Esophagus squamous epithelium (tissue), 5 donors: ENCODE measurements at places on chromosomes 3 and 15.

- no peak for DNase-seq
Observed at GRCh38 chr15:101328001-101328400, 33.0 kb upstream of the SNRPA1 start.

- no peak for DNase-seq
Observed at GRCh38 chr3:135261214-135261775, 466.2 kb downstream of the EPHB1 start.

DNA sequence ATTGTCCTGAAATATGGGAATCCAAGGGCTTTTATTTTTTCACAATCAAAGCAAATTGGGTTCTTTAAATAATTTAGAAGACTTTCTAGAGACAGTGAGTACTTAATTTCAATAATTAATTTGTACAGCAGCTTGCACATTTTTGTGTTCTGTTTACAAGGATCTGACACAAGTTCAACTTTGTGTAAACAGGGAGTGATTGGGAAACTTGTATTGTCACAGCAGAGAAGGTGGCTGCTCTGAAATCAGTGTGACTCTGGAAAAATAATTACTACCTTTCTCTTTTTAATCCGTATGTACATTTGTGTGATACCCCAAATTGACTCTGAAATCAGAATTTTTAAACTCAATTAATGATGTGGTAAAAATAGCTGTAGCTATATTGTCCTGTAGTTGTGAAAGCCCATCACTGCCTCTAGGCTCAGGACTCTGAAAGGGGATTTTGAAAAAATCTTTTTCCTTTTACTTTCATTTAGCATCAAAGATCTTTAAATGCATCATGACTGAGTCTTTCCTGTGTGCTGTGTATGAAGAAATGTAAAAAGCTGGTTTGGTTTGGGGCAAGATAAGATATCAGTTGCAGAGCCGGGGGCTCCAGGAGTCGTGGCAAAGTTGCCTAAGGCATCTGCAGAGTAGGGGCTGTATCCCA, 45.1 kb downstream of the MFSD1 start:
- no peak for DNase-seq

DNA sequence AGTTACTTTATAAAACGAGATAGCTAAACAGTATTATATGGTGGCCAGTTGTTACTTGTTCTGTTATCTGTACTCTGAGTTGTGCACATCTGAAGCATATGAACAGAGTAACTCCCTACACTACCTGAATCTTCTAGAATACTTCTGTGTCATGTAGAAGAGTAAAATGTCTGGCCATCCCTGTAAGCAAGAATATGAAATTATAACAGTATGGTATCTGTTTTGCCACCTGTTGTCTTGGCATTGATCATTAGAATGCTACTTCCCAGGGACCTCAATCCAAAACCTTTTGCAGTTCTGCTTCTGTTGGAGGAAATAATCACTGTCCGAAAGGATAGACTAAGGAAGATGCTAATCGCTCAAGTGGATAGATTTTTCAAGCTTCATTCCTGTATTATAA, 1.9 kb downstream of the TEX9 start:
- DNase-seq: no peak

- no peak for DNase-seq
Observed at GRCh38 chr3:185561958-185562357, 9.6 kb upstream of the LIPH start.

DNA sequence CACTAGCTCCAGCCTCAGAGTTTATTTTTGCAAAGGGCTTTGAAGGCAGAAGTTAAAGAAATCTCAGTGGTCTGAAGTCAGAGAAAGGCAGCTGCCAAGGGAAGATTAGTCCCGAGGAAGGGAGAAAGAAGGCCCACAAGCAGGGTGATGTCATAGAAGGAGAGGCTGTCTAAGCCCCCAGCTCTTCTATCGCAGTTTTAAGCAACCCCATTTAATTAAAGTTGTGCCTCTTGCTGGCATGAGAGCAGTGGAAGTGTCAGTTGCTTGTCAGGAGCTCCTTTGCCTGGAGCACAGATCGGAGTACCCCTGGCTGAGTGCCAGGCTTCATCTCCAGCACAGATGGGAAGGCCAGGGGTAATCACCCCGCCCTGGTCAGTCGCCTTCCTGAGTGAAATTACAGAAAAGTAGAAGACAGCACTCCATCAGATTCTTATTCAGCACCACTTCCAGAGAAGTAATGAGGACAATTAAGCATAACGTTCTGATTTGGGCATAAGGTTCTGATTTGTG, 530.7 kb downstream of the EPHB1 start:
- DNase-seq: no peak

DNA sequence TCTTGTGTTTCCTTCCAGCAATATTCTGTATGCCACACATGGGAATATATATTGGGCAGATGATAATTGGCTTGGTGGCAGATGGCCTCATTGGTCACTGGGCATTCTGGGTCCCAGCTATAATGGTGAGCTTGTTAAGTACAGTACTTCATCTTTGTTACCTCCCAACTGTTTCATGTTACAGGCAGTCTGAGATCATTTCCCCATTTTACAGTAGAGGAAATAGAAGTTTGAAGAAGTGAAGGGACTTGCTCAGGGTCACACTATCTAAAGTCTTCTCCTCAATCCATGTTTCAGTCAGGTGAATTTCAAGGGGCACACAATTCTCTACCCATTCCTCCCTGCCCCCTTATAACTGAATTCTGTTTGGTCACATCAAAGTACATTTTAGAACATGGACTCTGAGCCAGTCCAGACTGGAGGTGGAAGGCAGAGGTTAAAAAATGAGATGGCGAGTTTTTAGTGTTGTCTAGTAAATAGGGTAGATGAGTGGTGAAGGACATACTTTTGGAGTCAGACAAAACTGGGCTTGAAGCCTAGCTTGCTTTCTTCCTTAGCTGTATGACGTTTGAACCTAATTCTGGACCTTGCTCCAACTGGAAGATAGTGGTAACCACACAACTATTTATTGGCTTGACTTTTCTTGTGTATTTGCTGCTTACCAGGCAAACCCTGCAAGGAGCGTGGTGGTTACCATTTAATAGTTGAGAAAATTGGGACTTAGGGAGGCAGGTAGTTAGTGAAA, 2.5 kb downstream of the EEFSEC start:
- no peak for DNase-seq

- DNase-seq: no peak
Observed at GRCh38 chr3:143172795-143173145, 53.2 kb downstream of the CHST2 start.

DNA sequence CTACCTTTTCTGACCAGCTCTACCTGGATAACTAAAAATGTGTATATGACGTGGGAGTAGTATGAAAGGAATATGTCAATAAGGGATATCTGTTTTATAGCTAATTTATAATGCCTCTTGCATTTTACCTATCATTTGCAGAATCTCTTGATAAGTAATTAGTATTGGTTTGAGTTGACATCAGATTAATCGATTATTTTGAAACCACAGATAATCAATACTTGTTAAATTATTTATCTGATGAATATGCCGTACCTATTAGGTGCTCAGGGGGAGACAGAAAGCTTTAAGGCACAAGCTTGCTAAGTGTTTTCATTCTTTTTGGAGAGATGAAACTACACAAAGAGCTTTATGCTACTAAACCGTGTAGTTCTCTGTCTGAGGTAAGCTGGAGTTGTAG, 24.3 kb downstream of the NR1D2 start:
- no peak for DNase-seq

GRCh38 chr3:192935441-192935840, 17.8 kb upstream of the MB21D2 start:
- no peak for DNase-seq

DNA sequence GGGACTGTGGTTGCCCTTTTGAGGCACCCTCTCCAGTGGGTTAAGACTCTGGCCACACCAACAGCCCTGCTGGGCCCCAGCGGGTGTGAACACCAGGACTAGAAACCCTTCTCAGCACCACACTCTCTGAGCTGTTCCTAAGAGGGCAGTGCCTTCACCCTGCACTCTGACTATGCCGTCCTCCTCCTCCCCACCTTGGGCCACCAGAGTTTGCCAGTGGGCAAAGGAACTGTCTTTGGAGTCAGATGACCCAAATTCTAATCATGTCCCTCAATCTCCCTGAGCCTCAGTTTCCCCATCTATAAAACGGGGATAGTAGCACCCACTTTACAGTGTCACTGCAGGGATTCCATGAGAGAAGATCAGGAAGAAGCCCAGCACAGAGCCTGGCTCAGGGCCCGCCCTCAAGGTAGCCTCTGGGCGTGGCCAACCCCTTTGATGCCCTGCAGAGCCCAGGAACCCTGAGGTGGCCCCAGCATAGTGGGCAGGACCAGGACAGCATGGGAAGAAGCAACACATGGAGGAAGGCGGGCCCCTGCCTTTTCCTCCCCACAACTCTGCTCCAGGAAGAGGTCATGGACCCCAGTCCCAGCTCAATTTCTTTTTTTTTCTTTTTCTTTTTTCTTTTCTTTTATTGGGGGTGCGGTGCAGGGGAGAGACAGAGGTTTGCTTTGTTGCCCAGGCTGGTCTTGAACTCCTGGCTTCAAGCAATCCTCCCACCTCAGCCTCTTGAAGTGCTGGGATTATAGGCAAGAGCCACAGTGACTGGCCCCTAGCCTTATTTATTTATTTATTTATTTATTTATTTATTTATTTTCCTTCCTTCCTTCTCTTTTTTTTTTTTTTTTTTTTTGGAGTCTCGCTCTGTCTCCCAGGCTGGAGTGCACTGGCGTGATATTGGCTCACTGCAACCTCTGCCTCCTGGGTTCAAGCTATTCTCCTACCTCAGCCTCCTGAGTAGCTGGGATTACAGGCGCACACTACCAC, 115.7 kb upstream of the LINGO1 start:
- no peak for DNase-seq

GRCh38 chr3:152365766-152366593, 97.3 kb downstream of the MBNL1 start:
- no peak for DNase-seq

DNA sequence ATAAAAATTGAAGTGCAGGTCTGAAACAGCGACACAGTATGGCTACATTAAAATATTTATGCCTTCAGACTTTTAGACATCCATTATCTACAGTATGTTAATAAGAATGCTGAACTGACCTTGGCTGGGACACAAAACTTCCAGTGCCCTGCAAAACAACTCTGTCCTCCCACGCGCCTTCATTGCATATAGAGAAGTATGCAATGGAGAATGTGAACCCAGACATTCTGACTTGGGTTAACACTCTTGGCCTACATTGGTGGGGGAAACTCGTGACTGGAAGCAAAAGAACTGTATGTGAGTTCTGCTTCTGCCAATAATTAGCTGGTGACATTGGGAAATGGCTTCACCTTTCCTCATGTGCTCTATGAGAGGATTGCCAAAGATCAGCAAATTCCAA, 110.5 kb upstream of the SLC24A5 start:
- no peak for DNase-seq

GRCh38 chr3:13712682-13713180, 163.8 kb downstream of the FBLN2 start:
- no peak for DNase-seq

- DNase-seq: no peak
Observed at GRCh38 chr3:51549311-51549710, 10.8 kb downstream of the RAD54L2 start.

DNA sequence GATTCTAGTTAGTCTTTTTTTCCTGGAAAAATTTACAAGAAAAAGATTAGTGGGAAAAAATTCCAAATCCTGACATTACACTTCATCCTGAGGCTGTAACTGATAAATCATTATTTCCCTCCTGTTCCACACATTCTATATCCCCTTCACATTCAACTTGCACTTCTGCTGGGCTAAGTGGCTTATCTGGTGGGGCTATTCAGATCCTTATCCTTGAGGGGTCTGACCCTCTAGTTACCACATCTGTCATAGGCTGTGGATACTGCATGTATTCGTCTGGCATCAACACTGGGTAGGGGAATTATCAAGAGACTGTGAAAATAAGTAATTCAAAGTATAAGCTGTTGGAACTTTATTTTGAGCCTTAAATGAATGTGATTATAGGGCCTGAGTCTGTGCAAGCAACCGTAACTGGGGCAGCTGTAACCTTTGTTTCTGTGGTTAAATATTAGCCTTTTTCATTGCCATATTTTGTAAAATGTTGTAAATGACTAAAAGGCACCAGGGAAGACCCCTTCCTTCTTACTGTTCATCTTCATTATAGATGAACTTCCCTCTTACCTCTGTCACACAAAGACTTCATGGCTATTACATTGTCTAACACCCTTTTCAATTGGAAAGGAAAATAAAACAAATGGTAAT, 28.0 kb upstream of the TEX9 start:
- no peak for DNase-seq

GRCh38 chr3:129942296-129942695, 32.2 kb upstream of the TRH start:
- no peak for DNase-seq

- DNase-seq: no peak
Observed at GRCh38 chr15:48478581-48478980, 147.4 kb downstream of the DUT start.

- DNase-seq: no peak
Observed at GRCh38 chr3:123286308-123287023, 84.7 kb downstream of the SEC22A start.

DNA sequence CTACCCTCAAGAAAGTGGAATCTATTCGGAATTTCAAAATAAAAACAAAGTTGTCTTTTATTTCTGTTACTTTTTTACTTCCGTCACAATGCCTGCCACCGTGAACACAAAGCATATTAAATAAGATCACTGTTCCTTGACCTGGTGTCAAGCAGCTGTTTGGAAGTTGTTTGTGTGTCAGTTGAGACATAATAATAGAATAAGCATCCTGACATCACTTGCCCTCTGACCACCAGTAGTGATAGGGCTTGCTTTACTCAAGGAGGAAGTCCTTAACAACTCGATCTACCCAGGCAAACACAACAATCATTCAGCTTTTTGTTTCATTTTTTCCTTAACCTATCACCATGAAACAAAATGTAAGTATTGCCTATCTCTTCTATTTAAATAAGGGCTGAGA, 454.4 kb upstream of the RASGRP1 start:
- DNase-seq: no peak

DNA sequence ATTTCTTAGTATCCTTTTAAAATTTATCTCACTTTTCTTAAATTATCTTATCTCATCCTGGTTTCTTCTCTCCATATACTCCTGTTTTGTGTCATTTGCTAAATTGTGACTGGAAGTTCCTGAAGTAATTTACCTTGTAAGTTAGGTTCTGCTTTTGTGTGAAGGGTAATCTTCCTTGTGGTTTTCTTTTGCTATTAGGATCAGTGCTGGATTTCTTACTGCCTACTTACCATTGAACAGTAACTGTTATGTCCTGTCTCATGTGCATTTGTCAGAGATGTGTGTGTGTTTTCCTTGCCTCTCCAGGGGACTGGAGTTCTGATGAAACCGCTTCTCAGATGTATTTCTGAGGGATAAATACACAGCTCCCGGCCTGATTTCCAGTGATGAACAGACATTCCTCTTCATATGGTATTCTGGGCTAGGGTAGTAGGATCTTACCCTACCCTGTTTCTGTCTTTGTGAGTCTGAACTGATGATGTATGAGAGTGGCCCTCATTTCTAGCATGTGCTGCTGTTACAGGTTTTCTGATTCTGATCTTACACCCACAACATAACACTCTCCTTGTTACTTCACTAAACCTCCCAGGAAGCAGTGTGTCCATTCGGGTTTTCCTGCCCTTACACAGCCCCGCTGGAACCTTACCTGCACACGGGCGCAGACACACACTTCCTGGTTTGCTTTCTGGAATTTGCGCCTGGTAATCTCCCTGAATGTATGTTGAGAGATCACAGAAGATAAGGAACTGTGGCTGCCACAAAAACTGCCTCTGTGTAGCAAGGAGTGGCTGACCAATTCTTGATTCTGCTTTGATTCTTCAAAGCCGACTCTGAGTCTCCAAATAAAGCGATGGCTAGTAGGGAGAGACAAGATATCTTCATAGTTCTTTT, 14.7 kb downstream of the PAK2 start:
- DNase-seq: no peak
